ENCODE measurements at places on chromosomes 1 and 21.

GRCh38 chr21:41966041-41966833, 12.4 kb upstream of the C2CD2 start:
- no peak for DNase-seq

GRCh38 chr1:243758647-243759046, 91.4 kb downstream of the AKT3 start:
- DNase-seq: no peak

DNA sequence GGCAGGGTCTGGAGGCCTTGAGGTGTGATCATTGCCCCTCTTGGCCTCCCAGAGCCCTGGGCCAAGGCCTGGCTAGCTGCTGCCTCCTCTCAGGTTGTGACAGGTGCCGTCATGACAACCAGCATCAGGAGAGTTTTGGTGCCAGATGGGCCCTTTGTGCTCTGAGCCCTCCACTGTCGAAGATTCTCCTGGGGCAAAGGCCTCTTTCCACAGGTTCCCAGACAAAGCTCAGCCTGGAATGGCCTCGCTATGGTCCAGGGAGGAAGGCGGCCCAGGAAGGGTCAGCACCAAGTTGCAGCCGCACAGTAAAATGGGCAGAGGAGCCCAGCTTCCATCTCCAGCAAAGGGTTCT, 78.4 kb downstream of the ALPL start:
- no peak for DNase-seq

- no peak for DNase-seq
These were observed 286.9 kb upstream of the USP25 start for GRCh38 chr21:15442743-15443469.

DNA sequence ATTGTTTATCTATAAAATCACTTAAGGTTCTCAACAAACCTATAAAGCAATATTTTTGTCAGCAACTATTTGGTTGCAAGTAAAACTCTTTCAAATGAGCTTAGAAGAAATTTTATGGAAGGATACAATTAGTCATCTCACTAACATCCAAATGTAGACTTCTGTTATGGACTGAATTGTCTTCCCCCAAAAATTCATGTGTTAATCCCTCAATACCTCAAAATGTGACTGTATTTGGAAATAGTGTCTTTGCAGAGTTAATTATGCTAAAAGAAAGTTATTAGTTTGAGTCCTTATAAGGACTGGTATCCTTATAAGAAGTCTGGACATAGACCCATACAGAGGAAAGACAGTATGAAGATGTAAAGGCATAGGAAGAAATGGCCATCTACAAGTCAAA, 357.8 kb upstream of the PRMT6 start:
- no peak for DNase-seq

GRCh38 chr1:36224537-36225282, 467 bp downstream of the THRAP3 start:
- peak; percentile 81 for DNase-seq

All from NCI-H1092 (cell line).